ENCODE measurements at places on chromosomes 13 and 19.
A peak's percentile ranks its signal among the peaks of the same experiment; 100 is the strongest.

- DNase-seq: no peak
Observed at GRCh38 chr19:5628461-5628860, 5.6 kb downstream of the SAFB start.

DNA sequence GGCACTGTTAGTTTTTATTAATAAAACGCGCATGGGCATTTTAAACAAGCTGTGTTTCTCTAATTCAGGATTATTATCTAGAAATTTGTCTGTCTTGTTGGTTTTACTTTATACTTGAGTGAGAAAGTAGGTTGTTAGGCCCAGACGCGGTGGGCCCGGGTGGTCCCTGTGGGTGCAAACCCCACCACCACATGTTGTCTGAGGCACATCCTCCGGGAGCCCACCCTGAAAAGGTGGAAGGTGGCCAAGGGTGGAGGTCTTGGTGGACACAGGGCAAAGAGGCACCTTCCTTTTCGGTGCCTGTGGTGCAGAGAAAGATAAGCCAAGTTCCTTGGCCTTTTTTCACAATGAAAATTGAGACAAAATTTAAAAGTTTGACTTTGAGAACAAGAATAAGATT is 16.6 kb downstream of the ATP4B start:
- no peak for DNase-seq

DNA sequence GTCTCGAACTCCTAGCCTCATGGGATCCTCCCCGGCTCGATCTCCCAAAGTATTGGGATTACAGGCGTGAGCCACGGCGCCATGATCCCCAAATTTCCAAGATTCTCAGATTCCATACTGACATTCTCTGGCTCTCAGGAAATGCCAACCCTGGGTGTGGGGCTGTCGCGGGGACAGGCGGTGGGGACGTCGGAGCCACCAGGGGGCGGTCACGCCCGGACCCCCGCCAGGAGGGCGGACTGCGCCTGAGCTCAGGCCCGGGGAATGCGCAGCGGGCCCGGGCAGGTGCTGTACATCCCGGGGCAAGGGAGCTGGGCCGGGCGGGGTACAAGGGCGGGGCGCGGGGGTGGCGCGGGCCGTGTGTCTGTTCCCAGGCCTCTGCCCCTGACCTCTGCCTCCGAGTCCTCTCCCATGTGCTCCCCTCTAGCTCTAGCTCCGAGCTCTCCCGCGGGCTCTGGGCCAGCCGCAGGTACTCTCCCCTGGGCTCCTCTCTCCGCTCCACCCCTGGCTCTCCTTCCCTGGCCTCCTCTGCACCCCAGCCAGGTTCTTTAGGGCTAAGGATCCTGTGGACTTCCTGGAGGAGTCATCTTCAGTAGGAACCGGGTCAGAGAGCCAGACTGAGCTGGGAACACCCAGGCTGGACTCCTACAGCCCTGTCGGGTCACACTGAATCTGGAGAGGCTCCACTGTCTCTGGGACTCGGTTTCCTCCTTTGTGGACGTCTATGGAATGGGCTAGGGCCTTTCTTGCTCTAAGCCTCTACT is 2.4 kb downstream of the PPP1R13L start:
- no peak for DNase-seq

DNA sequence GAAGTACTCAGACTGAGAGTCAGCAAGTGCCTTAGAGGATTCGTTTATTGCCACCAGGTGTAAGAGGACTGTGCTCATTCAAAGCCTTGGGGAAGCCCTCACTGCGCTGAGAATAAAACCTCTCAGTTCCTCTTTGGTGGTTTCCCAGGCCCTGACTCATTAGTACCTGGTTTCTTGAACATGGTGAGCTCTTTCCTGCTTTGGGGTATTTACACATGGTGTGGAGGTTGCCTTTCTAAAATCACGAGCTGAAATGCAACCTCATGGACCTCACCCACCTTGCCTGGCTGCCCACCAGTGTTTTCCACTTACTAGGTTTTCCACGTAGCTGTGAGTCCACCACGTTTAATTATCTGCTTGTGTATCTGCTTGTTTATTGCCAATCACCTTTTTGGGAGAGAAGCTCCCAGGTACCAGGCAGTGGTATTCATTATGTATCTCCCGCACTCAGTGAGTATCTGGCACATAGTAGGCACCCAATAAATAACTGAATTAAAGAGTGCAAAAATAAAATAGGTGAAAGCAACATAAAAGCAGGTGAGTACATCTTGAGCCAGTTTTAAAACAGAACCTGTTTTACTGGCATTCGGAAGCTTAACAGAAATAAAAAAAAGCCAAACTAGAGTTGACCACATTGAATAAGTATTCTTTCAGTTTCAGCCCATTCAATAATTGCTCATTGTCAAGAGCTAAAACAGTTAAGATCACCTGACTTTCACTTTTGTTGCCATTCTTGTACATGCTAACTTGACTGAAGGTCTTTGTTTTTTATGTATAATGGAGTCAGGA is 533.0 kb downstream of the MYO16 start:
- DNase-seq: no peak

DNA sequence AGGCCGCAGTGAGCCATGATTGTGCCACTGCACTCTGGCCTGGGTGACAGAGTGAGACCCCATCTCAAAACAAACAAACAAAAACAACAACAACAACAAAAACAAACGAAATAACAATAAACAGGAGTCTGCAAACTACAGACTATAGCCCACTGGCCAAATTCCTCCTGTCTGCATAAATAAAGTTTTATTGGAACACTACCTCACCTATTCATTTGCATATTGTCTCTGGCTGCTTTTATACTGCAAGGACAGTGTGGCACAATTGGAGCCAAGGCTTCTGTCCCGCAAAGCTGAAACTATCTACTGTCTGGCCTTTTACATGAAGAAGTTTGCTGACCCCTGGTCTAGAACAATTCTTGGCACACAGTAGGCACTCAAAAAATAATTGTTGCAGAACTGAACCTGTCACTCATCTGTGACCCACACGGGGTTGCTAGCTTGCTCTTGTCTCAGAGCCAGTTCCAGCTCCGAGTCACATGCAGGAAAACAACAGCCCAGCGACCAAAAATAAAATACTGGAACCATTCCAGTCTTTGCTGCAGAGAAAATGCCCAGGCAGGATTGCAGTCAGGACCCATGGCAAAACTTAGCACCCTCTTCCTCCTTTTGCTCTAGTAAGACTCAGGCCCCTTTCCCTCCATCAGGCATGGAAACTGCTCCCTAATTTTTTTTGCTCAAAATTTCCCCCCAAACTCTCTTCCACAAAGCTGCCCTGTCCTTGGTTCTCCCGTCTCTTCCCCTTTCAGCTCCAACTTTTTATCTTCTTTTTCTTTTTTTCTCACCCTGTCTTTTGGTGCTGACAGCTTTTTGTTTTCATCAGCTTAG is 4.8 kb upstream of the MYH14 start:
- no peak for DNase-seq

DNA sequence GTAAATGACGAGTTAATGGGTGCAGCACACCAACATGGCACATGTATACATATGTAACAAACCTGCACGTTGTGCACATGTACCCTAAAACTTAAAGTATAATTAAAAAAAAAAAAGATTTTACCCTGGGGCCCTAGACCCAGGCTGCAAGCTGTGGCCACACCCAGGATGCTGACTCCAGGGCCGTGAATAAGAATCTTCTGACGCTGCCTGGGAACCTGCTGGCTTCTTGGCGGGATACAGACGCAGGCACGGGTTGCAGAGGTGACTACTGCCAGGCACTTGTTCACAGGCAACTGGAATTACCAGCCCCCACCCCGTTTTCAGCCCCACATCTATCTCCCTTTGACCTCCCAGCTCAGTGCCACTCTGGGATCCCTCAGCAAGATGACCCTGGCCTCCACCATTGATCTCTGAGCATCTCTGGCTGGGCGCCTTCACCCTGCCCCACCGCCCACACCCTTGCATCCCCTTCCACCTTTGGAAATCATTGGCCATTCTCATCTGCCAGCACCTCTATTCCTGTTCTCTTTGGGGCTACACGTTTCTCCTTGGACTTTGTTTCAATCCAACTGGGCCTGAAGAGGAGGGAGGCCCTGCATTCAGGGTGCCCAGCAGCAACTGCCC is 21.1 kb upstream of the CFAP97D2 start:
- DNase-seq: no peak

DNA sequence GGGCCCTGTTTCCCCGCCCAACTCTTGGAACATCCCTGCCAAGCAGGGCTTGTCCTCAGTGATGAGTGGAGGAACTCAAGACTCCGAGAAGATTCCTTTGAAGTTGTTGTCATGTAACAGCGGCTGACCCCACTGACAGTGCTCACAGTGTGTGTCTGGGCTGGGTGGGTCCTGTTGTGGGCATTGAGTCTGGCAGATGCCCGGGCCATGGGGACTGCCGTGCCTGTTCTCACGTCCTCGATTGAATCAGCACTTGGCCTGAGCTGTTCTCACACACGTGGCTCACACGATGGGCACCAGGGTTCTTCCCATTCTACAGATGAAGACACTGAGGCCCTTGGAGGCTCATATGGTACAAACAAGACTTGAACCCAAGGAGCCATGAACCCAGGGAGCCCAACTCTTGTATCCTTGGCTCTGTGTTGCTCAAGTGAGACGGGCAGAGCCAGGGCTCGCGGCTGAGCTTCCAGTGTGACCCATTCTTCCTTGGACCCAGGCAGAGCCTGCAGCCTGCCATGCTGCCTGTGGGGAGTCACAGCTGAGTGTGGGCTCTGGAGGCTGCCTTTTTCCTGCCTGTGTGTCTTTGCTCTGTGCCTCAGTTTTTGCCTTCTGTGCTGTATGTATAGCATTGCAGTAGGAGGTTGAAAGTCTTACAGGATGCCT is 8.6 kb upstream of the EPN1 start:
- DNase-seq: no peak

DNA sequence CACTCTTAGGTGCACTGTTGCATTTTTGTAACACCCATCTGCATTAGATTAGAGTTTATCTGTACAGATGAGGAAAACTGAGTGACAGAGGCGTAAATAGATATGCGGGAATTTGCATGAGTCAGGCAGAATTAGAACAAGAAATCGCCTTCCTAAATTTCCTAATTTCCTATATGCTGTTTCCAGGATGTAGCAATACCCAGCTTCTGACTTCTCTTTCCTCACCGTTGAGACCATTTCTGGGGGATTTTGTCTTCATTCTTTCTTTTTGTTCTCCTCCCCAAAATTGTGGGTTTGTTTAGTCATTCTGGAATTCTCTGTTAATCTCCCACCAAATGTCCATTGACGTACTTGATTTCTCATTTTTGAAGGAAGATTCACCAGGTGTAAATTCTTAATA is 10.6 kb upstream of the ZNF792 start:
- no peak for DNase-seq

DNA sequence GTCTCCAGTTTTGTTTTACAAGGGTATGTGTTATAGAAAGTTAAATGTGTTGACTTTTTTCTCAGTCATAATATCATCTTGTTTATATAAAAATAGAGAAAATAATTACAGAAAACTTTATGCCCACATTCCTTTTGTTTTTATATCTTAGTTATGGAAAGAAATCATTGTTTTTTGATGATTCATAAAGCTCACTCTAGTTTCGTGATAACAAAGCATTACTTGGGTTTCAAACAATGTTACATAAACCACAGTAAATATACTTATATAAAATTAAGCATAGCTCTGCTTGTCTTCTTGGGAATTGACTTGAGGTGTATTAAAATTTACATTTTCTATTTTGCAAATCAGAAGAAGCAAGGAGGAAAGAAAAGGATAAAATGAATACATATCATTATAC is 111.8 kb downstream of the SGCG start:
- DNase-seq: no peak

- DNase-seq: no peak
Observed at GRCh38 chr19:48342841-48343540, 17.6 kb downstream of the EMP3 start.

GRCh38 chr13:21006141-21007005 is 55.0 kb downstream of the LATS2 start:
- DNase-seq: no peak

DNA sequence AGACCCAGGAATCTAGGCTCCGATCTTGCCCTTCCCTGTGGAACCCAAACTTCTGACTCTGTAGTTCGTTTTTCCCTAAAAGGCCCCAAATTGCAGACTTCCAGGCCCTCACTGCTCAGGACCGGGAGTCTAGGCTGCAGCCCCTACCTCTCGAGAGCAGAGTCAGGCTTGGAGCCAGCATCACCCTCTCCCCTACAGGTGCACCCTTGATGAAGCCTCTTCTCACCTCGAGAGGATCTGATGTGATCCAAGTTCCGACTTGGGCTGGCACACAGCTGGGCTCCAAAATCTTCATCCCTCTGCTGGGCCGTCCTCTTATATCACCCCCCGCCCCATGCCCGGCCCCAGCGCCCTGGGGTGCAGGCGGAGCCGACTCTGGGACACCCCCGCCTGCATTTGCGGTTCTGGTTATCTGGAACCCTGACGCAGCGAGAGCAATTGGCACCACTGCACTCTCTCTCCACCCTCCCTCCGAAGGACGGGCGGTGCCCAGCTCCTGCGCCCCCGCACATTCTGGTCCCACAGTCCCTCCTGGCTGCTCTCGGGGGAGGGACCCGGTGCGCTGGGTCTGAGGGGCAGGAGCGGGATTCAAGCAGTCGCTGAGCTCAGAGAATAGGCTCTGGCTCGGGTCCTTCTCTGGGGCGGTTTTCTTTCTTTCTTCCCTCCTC is at the start of gene KLK7:
Gene KLK7, minus strand, starts transcription at position 293 of the 668 bp plus-strand sequence. CDS start 1,518 bp downstream, outside the sequence.
- no peak for DNase-seq

GRCh38 chr19:29266603-29267002 is 53.7 kb upstream of the UQCRFS1 start:
- no peak for DNase-seq

- no peak for DNase-seq
Observed at GRCh38 chr19:34066007-34066643, 106.2 kb upstream of the LSM14A start.

DNA sequence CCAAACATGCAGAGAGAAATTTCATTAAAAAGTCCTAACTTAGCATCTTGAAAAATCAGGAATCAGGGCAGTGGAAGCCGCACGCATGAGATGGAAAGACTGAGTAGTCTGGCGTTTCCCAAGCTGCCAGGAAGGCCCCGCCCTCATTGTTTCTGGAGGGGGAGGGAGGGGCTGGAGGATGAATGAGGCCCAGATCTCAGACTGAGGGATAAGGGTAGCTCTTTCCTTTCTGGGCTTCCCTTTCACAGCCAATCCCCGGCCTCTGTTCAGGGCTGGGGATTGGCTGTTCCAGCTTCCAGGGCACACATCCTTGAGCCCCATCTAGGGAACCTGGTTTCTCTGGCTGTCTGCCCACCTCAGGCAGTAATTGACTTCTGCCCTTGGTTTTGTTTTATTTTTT is 7.3 kb downstream of the C19orf53 start:
- peak; percentile 82 for DNase-seq

DNA sequence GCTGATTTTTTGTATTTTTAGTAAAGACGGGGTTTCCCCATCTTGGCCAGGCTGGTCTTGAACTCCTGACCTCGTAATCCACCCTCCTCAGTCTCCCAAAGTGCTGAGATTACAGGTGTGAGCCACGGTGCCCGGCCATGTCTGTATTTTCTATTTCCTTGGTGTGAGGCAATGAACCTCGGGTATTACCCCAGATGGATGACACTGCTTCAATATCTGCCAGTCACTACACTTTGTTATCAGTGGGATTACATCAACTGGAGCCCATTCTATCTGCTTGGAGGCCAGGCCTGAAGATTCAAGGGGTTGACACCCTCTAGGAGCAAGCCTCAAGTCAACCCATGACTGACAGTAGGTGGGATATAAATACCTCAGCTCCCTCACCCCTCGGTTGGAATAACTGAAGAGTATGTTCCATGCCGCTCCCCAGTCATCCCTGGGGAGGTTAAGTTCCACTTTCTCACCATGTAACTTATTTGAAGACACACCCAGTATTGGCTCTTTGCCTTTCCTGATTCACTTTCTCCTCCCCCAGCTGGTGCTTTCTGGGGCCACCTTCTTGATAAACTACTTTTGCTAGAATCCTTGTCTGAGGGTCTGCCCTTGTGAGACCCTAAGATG is 992 bp upstream of the ADGRE1 start:
- DNase-seq: no peak
